ENCODE measurements at places on chromosomes 4 and X. TPM values are rescaled to one million over a fixed set of nuclear protein-coding genes. Genes with fewer than 3 reads are reported as not detected.

DNA sequence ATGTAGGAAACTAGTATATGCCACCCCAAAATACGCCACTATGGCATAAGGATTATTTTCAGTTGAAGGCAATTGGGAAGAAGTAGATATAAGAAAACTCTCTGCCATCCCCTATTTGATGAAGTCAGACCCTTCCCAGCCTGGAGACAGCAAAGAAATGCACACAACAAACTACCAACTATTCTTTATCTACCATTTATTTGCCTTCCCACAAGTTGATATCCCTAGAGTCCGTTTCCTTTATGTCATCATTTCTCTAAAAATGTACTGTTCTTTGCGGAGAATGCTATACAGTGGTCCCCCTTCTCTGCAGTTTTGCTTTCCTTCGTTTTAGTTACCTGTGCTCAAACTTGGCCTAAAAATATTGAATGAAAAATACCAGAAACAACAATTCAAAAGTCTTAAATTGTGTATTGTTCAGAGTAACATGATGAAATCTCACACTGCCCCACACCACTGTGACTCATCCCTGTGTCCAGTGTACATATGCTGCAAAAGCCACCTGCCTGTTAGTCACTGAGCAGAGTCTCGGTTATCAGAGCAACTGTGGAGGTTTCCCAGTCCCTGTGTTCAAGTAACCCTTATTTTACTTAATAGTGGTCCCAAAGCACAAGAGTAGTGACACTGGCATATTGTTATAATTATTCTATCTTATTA lies 152.3 kb downstream of the WDFY3 start:
- no peak for DNase-seq

Gene RTL3
- not detected for total RNA-seq

Gene LRP2BP
- total RNA-seq: 0.75 TPM

- no peak for DNase-seq
Measured at GRCh38 chr4:47771020-47771419, 66.8 kb downstream of the CORIN start.

Measured in activated B cell treated with CpG ODN at 0.5 μM for 24 hours (primary cell).